ENCODE measurements at places on chromosomes 5 and 9.

DNA sequence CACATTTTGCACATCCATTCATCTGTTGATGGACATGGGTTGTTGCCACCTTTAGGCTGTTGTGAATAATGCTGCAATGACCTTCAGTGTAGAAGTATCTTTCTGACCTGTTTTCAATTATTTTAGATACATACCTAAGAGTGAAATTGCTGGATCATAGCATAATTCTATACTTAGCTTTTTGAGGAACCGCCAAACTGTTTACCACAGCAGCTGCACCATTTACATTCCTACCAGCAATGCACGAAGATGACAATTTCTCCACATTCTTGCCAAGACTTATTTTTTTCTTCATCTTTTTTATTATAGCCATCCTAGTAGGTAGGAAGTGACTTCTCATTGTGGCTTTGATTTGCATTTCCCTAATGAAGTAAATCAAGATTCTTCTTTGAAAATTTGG, 36.5 kb upstream of the ASTN2 start:
- no peak for DNase-seq

GRCh38 chr5:88552426-88552825, 283.8 kb upstream of the TMEM161B start:
- DNase-seq, result no peak

DNA sequence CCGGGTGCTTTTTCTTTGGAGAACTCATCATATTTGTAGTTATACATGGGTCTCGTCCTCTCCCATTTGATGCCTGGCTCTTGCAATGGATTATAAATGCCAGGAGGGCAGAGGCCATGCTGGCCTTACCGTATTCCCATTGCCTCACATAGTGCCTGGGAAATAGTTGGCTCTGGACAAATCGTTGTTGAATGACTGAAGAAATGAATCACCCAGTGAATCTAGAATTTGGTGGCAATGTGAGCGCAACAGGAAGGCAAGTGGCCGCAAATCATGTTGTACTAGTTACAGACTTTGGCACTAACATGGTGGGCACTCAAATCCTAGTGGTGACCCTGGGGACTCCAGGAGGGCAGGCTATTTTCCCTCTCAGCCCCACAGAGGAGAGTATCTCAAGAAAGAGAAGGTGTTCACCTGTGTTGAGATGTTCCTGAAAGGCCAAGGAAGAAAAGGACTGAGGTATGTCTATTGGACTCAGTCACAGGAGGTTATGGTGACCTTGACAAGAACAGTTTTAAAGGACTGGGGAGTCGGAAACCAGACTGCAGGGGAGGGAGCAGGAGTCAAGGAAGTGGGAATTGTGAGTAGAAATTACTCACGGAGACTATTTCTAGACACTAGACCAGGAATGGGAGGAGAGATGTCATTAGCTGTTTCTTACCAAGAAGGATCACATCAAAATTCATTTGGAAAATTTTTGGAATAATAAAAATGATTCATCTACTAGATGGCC, 61.7 kb upstream of the COL15A1 start:
- peak; percentile 75 for DNase-seq

GRCh38 chr9:101481261-101481660, 45.7 kb upstream of the ALDOB start:
- DNase-seq, result no peak

DNA sequence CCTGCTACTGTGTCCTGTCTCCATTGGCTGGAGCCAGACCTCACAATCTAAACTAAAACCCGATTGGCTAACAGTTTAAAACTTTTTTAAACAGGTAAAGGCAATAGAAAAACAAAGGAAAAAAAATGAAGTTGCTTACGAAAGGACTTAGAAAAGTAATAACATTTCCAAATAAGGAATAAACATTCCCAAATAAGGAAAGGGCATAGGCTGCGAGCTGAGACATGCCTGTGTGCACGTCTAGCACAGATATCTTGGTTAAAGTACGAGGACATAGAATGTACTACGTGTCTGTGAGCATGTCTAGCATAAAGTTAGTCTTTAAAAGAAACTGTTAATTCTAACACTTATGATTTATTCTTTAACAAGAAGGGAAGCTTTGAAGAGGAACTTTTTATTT, 15.3 kb upstream of the FAM120A start:
- no peak for DNase-seq

DNA sequence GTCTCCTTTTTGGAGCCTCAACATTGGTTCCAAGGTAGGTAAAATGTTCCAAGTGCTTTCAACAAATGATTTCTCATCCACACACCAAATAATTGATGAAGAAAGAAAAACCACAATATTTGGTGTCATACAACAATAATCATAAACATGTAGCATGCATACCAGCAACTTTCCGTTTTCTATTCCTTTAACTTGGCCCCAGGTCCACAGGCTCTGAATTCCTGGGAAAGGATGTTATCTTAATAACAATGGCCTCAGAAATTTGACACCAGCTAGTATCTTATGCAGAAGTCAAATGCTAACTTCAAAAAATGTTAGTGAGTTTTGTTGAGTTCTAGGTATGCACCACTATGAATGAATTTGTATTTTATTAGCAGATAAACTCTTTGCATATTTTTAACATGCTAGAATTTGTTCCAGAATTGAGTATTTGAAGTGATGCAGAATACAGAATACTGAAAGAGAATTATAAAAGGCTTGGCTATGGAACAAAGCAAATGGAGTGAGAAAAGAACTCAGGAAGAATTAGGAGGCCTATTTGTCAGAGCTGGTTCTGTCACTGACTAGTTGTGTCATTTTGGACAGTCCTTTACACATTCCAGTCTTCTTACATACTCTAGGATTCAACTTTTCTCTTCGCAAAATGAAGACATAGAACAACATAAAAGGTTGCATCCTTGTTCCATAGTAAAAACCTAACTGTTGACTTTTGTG, 435.3 kb upstream of the TNC start:
- DNase-seq, result no peak

GRCh38 chr9:90285946-90286345, 356.7 kb downstream of the DIRAS2 start:
- DNase-seq, result no peak

DNA sequence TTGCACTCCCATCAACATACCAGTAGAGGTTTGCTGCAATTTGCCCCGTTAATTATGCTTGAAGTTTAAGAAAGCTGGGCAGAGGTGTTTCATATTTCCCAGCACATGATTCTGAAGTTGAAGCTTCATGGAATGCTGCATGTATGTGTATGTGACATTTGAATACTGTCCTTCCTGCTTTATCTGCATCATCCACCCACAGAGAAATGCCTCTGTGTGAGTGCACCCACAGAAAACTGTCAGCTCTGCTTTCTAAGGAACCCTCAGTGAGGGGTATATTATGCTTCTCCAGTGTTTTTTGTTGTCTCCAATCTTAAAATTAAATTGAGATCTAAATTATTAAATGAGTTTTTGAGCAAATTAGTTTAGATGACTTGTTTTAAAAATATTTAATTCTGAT, 358.1 kb upstream of the PIK3R1 start:
- no peak for DNase-seq

- peak; percentile 43 for DNase-seq
Observed at GRCh38 chr5:42772265-42772993, 15.8 kb downstream of the CCDC152 start.

- DNase-seq, result peak; percentile 83
Observed at GRCh38 chr5:34685485-34686165, 29.5 kb downstream of the RAI14 start.

GRCh38 chr9:99850736-99851499, 29.2 kb downstream of the NR4A3 start:
- no peak for DNase-seq

DNA sequence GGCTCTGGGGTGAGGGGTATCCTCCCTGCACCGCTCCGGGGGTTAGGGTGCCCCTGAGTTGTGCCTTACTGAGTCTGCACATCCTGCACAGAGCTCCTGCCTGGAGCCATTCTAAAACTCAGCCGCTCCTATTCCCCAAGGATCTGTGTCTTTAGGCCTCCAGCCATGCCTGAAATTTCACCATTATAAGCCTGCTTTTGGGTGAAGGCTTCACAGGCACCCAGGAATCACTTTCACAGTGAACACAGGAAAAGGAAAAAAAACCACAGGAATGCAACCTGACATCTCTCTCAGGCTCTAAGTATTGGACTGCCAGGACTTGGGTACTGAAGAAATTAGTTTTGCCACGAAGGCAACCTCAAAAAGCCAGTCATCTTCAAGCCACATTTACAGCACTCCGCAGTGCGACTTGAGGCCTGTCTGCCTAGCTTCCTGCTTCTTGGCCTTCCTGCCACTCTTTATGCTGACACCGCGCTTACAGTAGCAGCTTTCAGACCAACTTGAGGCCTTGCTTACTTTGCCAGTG, 30.9 kb downstream of the GALNT10 start:
- DNase-seq, result peak; percentile 84

DNA sequence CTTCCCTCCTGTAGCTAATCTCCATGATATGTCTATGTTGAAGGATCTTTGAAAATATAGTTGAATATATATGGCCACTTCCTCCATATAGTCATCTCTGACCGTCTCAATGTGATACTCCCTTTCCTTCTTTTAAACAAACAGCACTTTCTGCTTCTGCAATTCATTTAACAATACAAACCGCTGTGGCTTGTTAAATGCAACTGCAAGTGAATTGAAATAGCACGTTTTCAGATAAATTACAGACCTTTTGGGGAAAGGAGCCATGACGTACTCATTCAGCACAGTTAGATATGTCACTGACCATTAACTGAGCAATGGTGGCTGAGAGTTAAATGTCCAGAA, 82.5 kb downstream of the FBXO38 start:
- no peak for DNase-seq

GRCh38 chr9:29717631-29718030, 2144.3 kb upstream of the C9orf72 start:
- DNase-seq, result no peak

- no peak for DNase-seq
Observed at GRCh38 chr5:100517301-100517974, 17.7 kb upstream of the FAM174A start.

GRCh38 chr9:110776221-110776620, 107.6 kb downstream of the MUSK start:
- no peak for DNase-seq

DNA sequence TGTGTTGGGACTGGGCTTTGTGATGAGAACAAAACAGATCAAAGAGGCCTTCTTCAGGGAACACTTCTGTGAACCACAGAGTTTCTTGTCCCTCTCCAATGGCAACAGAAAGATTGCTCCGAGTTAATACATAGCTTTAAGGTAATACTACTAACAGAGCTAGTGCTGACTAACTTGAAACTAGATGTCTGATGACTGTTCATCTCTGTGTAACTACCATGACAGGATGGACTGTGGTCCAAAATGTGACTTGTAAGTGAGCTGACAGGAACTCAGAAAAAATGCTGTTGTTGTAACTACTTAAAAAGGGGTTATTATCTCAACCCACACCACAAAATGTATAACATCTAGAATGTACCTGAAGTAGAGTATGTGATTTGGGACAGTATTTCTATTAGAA, 630.2 kb upstream of the DMAC1 start:
- no peak for DNase-seq

DNA sequence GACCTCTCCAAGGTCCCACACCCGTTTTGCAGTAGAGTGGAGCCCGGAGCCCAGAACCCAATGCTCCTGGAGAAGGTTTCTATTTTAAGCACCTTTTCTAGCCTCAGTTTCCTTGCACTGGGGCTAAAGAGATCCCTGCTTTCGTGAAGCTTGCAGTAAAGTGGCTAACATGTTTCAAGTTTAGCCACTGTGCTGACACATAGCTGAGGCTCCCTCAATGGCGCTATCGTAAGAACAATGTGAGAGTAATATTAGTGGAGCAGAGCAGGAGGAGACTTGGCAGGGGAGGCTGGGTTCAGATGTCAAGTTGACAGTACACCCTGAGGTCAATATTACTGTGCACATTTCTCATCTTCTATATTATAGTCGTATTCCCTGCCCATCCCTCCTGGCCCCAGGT, 7.9 kb downstream of the CTXN3 start:
- DNase-seq, result no peak

DNA sequence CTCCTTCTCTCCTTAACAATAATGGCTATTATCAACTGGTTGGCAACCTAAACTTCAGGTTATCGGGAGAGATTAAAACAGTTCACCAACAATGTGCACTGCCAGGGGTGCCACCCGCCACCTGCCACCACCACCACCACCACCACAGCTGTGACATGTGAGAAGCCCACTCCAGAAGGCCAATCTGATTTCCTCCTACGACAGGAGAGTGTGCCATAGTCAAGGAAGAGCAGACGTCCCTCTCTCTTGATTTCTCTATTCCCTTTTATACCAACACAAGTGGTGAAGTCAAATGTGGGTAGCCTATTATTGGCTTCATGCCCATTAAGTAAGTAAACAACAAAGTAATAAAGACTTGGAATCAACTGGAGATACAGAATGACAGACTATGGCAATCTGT, 22.4 kb downstream of the GNAQ start:
- DNase-seq, result no peak

GRCh38 chr9:71941060-71941568, 29.7 kb downstream of the C9orf85 start:
- peak; percentile 52 for DNase-seq

DNA sequence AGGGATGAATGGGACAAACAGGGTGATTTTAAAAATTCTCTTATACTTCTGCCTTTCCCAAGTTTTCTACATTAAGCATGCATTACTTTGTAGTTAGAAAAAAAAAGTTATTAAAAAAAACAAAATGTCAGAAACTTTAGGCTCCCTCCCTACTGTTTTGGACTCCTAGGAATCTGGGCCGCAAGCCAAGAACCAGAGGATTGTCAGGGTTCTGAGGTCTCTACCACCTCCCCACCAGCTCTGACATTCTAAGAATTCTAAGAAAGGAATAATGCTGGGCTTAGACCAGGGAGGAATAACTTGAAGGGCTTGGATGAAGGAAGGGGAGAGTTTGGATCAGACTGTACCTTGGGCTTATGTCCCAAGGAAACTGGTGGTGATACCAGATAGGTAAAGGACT, 1.1 kb upstream of the ARHGEF39 start:
- no peak for DNase-seq

- DNase-seq, result no peak
Observed at GRCh38 chr5:77627869-77628674, 10.4 kb downstream of the OTP start.

DNA sequence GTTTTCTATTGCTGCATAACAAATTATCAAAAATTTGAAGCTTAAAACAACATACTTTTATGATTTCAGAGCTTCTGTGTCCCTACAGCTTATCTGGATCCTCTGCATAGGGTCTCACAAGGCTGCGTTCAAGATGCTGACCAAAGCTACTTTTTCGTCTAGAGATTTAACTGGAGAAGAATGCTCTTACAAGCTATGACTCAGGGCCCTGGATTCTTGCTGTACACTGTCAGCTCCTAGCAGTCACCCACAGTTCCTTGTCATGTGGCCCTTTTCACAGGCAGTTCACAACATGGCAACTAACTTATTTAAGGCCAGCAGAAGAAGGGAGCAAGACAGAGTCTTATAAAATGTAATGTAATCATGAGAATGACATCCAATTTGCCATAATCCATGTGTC, 70.8 kb upstream of the FAM174A start:
- peak; percentile 35 for DNase-seq

- peak; percentile 75 for DNase-seq
Observed at GRCh38 chr5:31809050-31809870, 170.3 kb downstream of the PDZD2 start.
